ENCODE measurements at places on chromosomes 4 and X.

- no peak for DNase-seq
Observed at GRCh38 chr4:146472404-146472803, 49.3 kb downstream of the SLC10A7 start.

- peak; percentile 46 for DNase-seq
Observed at GRCh38 chr4:139524062-139524631, 31.9 kb downstream of the SETD7 start.

DNA sequence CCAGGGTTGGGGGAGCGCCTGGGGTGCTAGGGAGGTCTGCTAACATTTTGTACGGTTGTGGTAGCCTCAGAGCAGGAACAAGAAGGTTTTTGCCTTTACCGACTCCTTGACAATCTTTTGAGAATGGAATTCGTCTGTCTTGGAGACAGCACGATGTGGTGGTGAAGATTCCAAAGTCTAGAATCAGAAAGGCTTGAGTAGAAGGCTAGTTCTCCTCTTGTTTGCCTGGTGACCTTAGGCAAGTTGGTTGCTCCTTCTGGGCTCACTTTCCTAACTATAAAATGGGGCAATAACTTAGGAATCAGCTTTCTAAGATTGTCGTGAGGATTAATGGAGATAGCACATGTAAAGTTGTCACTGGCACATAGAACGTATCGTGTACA is 741 bp downstream of the FAM47E start:
- DNase-seq = no peak

DNA sequence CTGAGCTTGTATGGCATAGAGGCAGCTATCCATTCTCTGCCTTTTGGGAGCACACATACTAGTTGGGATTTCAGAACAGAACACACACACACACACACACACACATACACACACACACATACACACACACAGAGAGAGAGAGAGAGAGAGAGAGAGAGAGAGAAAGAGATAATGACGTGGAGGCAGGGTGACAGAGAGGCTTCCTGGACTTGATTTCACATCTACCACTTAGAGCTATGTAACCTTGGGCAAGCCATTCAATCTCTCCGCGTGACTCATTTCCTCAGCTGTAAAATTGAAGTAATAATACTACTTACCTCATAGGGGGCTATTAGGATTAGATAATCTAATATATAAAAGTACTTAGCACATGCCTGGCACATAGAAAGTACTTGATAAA is 12.3 kb upstream of the GRIA3 start:
- peak; percentile 52 for DNase-seq

DNA sequence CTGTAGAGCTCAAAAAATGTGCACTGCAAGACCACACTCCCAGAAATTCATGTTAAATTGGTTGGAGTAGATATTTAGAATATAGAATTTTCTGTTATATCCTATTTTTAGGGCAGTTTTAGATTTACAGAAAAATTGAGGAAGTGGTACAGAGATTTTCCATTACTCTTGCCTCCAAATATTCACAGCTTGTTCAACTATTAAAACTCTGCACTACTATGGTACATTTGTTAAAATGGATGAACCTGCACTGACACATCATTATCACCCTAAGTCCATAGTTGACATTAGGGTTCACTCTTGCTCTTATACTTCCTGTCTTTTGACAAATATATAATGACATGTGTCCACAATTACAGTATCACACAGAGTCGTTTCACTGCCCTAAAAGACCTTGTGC is 1724.5 kb downstream of the C4orf33 start:
- DNase-seq = no peak

All from AG10803 (cell line).